HuH-7 (cell line): ENCODE measurements at places on chromosomes 2 and 18.

- no peak for DNase-seq
These were observed 11.8 kb downstream of the NCKAP1 start for GRCh38 chr2:183026424-183026823.

DNA sequence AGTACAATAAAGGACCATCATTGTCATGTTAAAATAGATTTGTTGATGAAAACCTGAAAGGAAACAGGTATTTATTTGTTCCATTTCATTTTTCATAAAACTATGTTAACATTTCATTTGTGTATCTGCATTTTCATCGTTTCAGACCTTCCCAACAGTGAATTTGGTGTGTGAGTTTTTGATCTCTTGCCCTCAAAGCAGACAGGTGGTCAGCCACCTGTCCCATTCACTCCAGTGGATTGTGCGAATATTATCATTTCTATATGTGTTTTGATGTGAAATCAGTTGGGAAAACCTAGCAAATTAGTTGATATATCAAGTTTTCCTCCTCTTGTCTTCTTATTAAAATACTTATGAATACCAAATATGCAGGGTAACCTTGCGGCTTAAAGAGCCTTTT lies 25.4 kb upstream of the ATP5MC3 start:
- DNase-seq: no peak

GRCh38 chr2:112482309-112483041 lies 519 bp downstream of the TTL start:
- DNase-seq: peak; percentile 59

GRCh38 chr2:201343559-201343958 lies 13.6 kb downstream of the FLACC1 start:
- no peak for DNase-seq

- DNase-seq: no peak
These were observed 74.9 kb downstream of the ANTXR1 start for GRCh38 chr2:69087912-69088240.

DNA sequence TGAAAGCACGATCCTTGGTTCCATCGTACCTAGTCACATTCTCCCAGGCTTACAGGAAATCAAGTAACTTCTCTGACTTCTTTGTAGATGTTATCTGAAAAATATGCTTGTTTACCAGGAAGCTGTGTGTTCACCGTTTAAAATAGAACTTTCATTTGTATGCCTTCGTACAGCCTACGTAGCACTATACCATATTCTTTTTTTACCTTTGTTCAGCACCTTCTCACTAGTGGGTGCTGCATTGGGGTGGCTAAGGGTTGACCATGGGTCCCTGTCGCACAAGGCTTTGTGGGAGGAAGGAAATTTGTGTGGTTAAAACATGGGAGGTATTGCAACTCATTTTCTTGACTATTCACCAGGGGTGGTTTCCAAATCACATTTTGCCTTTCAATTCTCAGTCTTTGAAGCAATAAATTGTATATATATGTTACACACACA lies 16.6 kb downstream of the MALT1 start:
- DNase-seq: no peak
